DMS53 (cell line): ENCODE measurements at places on chromosomes 4 and X.

GRCh38 chr4:43163101-43163792 lies 270.7 kb downstream of the GRXCR1 start:
- DNase-seq, result peak; percentile 67

GRCh38 chr4:169379688-169380087 lies 108.9 kb upstream of the SH3RF1 start:
- DNase-seq, result no peak

DNA sequence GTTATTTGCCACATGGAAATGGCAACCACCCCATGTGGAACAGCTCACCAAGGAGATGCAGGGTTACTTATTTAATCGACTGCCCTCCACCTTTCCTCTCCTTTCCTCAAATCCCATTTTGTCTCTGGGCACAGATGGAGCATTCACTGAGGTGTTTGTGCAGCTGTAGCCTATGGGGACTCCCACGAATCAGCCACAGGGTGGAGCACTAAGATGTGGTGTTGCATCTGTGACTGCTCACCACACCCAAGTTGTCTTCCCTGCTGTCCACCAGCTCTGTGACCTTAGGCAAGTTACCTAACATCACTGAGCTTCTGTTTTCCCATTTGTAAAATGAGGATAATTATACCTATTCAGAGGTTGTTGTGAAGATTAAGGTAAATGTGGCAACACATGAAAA lies 252.4 kb upstream of the CPEB2 start:
- peak; percentile 64 for DNase-seq

DNA sequence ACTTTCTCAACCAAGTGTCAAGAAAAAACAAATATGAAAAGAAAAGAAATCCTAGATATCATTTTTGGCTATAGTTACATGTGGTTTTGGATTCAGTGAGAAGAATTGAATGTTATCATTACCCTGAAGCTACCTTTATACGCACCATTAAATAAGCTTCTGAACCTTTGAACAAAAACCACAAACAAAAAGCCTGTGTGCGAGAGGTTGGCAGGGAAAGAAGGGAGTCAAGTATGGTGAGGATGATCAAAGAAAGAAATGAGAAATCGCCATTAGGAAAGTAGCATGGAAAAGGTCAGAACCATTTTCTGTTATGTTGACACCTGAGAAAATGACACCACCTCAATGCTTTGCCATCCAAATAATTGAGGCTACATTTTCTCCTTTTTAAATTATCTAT lies 1.2 kb upstream of the SLC7A11 start:
- peak; percentile 39 for DNase-seq

- DNase-seq, result no peak
These were observed 185.5 kb downstream of the NDST4 start for GRCh38 chr4:114927881-114928280.

- DNase-seq, result no peak
These were observed 200.7 kb downstream of the SOWAHB start for GRCh38 chr4:76697129-76697803.
